T-helper 22 cell (primary cell): ENCODE measurements at places on chromosomes 2 and 18.
A peak's percentile ranks its signal among the peaks of the same experiment; 100 is the strongest.

DNA sequence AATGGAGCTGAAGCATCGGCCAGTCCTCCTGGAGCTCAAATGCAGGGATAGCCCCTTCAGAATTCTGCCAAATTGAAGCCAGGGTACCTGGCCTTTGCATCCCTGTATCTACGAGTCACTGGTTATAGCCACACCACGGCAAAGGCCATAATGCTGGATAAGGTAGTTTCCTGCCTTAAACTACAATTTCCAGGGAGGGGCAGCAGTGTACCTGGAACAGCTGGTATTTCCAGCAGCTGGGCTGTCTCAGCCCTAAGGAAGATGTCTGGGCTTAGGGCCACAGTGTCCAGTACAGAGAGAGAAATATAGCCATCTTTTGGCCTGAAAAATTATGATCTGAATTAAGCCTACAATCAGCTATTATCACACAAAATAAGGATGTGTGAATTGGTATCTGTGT is 180.3 kb downstream of the GCA start:
- no peak for DNase-seq

- peak; percentile 53 for DNase-seq
Observed at GRCh38 chr2:25274868-25275574, 66.7 kb downstream of the DNMT3A start.

DNA sequence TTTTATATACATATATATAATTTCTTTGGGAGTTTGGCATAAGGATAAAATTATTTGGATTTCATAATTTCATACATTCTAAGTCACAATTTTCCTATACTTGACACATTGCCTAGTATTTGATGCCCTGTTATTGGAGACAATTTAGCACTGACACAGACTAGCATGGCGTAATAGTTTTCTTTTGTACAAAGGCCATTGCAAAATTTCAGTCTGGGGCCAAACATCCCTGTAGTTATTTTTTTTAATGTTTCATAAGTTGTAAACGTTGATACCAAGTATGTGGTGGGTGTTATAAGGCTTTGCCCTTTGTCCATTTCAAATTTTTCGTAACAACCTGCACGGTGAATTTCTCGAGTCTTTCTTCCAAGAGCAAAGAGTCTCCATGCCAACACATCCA is 95.7 kb upstream of the NRP2 start:
- DNase-seq: no peak

- no peak for DNase-seq
Observed at GRCh38 chr18:73408469-73408868, 540.7 kb upstream of the NETO1 start.

- DNase-seq: no peak
Observed at GRCh38 chr2:73292906-73293533, 328 bp downstream of the EGR4 start.

GRCh38 chr2:46555646-46556234 is 76.4 kb downstream of the TMEM247 start:
- no peak for DNase-seq

DNA sequence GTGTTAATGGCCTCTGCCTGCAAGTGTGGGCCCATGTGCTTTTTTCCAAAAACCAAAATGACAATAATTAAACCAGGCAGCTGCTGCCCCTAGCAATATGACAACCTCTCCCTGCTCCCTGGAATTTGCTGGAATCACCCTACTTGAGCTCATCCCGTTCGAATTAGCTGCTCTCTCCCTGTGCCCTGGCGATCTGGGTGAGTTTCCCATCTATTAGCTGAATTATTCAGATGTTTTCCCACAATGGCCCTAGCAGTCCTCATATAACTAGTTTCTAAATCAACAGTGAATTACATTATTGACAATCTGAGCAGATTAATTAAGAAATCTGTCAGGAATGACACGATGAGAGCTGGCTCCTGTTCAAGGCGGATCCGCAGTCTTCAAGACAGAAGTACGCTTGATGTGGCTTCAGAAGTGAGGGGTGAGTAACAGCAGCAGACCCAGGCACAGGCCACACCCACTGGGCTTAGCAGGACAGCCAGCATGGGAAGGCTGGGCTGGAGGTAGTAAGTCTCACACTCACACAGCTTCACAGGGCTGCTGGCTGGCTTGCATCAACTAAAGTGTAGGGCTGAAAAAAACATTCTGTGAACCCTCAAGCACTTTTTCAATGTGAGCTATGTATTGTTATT is 366.2 kb upstream of the ID2 start:
- peak; percentile 14 for DNase-seq

- DNase-seq: no peak
Observed at GRCh38 chr18:56167366-56167765, 471.0 kb downstream of the TXNL1 start.

GRCh38 chr2:154495455-154495868 is 203.0 kb upstream of the KCNJ3 start:
- DNase-seq: no peak

- DNase-seq: no peak
Observed at GRCh38 chr2:71560638-71561011, 107.3 kb downstream of the DYSF start.
